GM12892 (cell line): ENCODE measurements at places on chromosomes 1 and 21.

DNA sequence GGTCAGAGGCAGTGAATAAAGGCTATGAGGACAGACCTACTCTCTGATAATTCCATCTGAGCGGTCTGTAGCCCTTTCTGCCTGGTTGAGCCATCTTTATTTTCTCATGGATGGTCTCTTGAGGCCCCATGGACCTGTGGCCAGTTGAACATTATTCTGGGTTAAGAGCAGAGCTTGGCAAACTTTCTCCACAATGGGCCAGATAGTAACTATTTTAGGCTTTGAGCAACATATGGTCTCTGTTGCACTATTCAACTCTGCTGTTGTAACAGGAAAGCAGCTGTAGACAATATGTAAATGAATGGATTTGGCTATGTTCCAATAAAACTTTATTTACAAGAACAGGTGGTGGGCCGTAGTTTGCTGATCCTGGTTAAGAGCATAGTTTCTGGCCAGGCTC lies 62.7 kb downstream of the KAZN start:
- no peak for DNase-seq

- no peak for DNase-seq
These were observed 63.9 kb upstream of the DISP3 start for GRCh38 chr1:11414926-11415538.

DNA sequence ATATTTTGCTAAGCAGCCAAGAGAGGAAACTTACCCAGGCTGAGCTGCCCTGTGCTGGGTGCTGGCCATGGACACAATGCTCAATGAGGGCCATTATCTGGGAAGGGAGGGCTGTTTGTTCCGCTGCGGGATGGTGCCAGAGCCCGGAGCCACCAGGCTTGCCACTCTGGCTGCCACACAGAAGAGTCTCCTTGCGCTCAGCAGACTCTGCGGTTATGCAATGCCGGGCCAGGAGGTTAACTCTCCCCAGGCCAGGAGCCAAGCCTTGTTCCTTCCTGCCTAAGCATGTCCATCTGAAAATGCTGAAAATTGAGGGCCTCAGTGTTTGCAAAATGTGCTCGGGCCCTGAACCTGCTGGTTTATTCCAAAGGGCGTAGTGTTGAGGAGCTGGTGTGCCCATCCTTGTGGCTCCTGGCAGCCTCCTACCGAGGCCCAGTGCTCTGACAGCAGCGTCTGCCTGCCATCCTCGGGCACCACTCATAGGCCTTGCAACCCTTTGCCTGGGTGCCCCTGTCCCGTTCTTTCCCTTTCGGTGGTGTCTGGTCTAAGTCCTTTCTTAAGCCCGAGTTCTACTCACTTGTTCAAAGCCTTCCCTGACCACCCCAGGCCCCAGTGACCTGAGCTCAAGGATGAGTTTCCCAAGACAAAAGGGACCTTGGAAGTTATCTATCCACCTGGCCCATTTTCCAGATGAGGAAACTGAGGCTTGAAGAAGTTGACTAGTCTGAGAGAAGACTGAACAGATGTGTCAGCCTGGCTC lies 133.8 kb upstream of the EDN2 start:
- DNase-seq = no peak

DNA sequence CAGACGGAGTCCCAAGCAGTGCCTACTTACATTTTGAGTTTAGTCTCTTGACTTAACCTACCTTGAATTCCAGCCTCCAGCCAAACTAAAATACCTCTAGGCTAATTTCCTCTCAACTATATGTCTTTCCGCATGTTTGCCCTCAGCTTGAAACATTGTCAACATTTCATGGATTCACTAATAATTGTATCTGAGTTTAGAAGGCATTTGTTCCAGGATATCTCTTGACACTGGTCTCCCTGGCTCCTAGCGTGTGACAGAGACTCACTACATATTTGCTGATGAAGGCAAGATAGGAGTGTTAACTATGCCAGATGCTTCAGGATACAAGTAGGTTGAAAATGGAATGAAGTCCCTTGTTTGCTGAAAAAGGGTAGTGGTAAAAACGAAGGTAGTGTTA lies 136.1 kb downstream of the GREM2 start:
- no peak for DNase-seq

DNA sequence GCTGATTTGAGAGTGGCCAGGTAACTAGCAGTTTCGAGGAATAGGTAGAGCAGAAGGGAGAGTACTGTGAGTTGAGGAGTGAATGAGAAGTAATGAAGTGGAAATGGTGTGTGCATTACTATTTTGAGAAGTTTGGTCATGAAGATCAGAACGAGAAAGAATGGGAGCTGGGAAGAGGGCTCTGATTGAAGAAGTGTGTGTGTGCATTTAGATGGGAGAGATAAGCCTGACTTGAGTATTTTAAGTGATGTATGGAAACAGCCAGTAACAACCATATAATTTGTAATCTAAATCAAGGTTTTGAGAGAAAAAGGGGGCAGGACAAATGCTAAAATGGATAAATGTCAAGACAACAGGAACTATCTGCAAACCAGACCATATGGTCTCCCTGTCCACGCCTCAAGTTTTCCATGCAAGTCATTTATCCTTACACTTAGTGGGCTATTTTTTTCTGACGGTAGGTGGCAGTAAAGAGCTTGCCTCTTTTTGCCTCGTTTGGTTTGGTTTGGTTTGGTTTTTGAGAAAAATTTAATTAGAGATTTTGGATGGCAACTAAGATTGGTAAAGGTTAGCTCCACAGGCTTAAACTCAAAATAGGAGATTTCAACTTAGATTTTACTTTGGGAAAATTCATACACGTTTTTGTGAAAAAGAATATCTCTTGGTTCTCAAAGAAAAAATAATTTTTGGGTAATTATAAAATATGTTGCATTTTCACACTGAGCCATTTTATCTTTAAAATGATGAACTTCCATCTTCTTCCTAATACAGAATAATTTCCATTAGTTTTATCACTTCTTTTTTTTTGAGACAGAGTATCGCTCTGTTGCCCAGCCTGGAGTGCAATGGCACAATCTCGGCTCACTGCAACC lies 9.5 kb upstream of the B3GALNT2 start:
- DNase-seq = no peak

DNA sequence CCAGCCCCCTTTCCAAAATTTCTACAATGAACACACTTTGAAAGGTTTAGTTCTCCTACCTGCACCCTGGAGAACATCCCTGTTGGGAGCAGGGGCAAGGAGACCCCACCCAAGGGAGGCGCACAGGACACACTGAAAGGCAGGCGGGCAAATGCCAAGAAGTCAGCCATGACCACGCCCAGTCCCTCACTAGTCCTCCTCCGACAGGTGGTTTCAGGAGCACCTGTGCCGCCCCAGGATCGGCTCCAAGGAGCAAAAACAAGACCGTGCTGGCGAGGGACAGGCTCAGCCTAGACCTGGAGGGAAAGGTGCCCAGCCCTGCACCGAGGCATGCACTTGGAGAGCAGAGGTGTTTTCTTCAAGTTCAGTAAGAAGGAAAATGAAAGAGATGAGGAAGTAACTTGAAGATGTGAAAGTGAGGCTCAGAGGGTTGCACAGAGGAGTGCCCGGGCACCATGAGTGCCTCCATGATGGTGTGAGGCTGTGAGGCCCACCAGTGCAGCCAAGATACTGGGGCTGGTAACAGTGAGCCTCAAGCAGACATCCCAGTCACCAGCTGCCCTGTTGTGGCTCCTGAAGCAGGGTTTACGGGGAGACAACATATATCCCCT lies 19.6 kb upstream of the NADK start:
- no peak for DNase-seq

- DNase-seq = no peak
These were observed 1.3 kb downstream of the NPHP4 start for GRCh38 chr1:5990913-5991312.

DNA sequence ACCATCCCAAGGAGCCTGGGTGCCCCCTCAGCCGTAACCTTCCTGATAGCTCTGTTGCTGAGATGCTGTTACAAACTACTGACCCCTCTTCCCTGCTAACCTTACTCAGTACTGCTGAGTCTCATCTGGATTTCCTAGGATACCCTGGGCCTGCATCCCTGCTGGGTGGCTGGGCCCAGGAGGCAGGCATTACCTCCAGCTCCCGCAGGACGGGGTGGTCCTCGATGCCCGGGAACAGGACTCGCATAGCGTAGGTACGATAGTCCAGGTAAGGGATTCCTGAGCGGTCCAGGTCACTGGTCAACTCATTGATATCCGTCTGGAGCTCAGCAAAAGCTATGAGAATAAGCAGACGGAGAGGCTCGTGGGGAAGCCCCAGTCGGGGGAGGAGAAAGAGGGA lies 131.9 kb upstream of the CD34 start:
- no peak for DNase-seq

- DNase-seq = no peak
These were observed 3.5 kb downstream of the LRP8 start for GRCh38 chr1:53324321-53324720.

DNA sequence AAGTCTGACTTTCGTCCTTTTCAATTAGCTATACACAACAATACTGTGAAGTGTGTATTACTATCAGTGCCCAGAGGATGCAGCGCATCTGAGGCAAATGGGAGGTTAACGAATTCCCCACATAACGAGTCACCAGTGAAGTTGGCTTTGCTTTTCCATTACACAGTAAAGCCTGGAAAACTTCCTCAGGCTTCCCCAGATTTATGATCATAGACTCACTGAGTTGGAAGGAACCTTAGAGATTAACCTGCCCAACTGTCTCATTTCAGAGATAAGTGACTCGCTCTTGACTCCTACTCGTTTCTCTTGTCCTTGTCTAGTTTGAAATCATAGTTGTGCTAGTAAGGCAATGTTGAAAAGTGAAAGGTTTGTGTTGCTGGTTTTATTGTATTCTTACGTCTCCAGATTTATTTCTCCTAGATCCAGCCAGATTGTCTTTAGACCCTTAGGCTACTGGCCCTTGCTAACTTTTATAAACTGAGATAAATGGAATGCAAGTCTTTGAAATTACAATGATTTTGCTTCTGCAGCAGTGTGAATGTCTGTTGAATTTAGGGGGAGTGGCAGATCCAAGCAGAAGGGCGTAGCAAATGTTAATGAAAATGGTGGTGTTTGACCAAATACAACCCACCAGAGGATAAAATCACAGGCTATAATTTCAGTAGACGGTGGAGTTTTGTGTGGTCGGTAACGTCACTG lies 17.3 kb downstream of the S1PR1 start:
- DNase-seq = no peak

- DNase-seq = no peak
These were observed 104.8 kb downstream of the ETS2 start for GRCh38 chr21:38910390-38911067.

DNA sequence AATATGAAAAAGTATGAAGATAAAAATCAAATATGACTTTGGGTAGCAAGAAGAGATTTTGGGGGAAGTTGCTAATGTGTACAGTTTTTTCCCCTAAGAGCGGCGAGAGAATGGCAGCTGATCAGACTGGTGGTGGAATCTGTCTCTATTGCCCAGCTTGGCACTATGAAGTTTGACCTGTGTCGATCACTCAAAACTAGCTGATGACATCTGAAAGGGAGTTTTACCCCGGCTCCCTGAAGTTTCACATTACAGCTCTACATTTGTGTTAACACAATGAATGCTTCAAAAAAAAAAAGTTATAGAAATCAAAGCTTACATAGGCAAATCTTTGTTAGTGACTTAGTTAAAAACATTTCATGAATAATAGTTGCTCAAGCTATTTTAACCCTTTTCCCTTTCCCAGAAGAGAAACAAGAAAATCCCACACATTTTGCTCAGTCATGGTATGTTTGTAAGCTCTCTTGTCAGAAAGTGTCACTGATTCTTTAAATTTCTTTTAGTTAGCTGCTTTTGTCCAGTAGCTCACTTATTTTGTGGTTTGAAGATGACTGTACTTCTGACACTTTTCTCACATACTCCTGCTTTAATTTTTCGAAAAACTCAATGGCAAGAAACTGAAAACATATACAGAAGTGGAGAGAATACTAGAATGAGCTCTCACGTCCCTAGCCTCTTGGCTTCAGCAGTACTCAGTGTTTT lies 41.3 kb downstream of the DYRK1A start:
- DNase-seq = no peak

DNA sequence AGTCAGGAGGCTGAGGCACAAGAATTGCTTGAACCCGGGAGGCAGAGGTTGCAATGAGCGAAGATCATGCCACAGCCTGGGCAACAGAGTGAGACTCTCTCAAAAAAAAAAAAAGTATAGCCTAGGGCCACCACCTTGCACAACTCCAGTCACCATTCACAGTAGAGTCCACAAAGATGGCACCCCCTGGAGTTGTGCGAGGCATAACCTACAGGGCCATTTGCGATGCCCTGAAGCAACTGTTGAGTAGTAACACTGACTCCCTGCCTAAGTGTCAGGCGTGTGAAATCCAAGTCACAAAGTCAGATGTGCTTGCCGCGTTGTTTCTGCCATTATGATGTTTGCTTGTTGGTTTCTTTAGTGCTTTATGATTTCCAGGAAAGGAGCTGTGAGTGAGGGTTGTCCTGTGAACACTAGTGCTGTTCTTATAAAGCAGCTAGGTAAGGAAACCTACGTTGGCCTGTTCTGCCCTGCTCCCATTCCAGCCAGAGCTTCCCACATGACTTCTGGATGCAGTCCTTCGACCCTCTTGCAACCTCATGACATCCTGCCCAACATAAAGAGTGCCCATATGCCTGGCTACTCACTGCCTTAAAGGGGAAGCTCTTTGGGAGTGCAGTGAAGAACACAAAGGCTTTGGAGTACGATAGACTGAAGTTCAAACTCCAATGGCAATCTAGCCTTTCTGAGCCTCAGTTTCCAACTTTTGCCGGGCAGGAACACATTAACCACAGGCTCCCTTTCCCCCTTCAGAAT lies 29.8 kb downstream of the FHAD1 start:
- no peak for DNase-seq

- no peak for DNase-seq
These were observed 17.8 kb downstream of the SCAF4 start for GRCh38 chr21:31713973-31714740.

- DNase-seq = no peak
These were observed 20.9 kb upstream of the AGL start for GRCh38 chr1:99829269-99829668.

DNA sequence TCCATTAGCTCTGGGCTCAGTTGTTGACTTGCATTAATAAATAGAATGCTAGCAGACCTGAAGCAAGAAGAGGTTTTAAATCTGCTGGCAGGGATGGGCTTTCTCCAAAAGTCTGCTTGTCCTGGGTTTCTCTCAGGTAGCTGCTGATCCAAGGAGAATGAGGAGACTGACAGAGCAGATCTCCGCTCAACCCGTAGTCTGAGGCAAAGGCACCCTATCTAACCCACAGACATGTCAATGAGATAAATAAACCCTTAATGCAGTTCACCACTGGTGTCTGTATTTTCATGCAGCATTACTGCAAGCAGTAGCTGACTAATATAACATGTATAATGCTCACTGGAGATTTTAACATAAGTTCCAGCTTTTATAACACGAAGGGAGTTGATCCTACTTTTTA lies 44.1 kb upstream of the RGS21 start:
- DNase-seq = no peak

DNA sequence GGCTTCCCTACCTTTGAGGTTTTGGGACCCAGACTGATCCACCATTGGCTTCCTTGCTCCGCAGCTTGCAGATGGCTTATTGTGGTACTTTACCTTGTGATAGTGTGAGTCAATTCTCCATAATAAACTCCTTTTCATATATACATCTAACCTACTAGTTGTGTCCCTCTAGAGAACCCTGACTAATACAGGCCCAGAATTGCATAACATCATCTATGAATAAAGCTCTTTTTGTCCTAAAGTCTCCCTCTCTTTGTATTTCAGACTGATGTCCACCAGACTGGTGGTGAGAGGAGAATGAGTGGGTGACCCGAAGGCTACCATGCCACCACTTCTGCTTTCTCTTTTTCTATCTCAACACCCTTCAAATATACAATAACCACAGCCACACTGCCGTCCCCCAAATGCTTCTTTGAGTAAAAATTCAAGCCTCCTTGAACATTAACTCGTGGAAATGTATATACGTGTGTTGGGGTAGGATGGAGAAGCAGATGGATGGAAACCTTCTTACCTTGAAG lies 265.7 kb downstream of the PTBP2 start:
- no peak for DNase-seq
